ENCODE measurements at places on chromosomes 1 and 21.

GRCh38 chr1:187313115-187313514 is 484.4 kb downstream of the PLA2G4A start:
- no peak for DNase-seq

- no peak for DNase-seq
Measured at GRCh38 chr1:44617703-44618029, 56.6 kb downstream of the TMEM53 start.

- peak; percentile 98 for DNase-seq
Measured at GRCh38 chr1:227805606-227806197, 9.8 kb upstream of the PRSS38 start.

DNA sequence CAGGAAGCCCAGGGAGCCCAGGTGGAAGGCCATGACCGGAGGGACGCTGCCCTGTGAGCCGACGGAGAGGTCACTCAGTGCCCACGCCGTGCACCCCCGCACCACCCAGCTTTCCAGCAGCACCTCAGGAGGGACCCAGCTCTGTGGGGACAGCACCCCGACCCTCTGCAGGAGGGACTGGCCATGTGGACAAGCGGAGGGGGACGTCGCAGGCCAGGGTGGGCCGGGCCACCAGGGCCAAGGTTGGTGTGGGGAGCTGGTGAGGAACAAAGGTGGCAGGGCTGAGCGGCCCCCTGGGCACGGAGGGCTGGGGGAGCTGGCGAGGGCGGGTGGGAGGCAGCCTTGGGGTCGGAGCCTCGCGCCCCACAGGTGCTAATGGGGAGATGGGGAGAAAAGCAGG is 22.8 kb downstream of the NADK start:
- no peak for DNase-seq

DNA sequence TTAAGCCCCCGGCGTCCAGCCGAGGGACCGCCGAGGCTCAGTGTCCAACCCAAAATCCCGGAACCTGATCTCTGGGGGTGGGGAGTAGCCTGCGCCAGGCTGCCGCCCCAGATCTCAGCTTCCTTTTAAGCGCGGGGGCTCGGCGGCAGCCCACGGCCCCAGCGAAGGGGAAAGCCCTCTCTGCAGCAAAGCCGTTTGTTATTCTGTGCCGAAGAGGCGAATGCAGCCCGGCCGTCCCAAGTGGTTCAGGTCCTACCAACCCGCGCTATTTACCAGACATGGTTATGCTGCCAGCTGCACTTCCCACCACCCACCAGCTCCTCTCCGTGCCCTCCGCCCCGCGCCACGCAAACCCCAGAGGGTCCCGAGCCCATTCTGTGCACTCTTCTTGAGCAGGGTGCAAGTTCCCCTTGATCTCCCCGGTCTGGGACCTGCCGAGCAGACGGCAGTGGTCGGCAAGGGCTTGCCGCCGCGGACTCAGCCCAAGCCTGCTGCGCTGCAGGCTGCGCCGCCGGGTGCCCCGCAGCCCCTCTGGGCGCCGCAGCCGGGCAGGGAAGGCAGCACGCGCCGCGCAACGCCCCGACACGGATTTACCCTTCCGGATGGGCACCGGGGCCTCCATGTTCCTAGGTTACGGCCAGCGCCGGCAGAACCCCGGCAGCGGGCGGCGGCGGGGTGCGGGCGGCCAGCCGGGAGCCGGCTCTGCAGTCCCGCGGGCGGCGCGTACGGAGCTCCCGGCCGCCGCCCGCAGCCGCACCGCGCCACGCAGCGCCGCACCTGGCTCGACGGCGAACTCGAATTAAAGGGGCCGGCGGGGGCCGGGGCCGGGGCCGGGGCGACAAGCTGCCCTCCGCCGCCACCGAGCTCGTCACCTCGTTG is 738 bp upstream of the KCNA2 start:
- DNase-seq = no peak

DNA sequence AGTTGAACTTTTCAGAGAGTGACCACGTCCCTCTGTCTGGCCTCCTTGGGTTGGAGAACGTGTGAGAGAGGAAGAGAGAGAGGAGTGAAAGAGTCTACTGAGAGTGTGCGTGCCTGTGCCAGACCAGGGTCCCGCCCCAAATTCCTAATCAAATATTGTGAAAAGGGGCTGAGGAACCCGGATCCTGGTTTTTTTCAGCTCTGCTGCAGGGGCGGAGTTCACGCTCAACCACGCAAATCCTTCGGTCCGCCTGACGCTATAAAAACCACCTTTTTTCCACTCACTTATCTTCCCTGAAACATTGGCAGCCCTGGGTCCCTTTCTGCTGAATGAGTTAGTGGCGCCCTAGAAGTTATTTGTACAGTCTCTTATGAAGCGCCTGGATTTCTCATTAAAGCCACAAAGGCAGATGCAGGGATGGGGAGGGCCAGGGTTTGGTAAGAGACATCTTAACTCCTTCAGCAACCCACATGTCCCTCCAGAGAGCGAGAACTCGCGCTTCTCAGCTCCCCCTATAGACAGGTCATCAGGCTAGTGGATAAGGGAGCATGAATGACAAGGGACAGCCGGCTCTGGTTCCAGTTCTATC is at the start of gene FMOD:
Gene FMOD, minus strand, starts transcription at position 86 of the 589 bp plus-strand sequence. CDS start 2,852 bp downstream, outside the sequence.
- DNase-seq = no peak

GRCh38 chr1:158286941-158287346 is 2.8 kb upstream of the CD1C start:
- no peak for DNase-seq

DNA sequence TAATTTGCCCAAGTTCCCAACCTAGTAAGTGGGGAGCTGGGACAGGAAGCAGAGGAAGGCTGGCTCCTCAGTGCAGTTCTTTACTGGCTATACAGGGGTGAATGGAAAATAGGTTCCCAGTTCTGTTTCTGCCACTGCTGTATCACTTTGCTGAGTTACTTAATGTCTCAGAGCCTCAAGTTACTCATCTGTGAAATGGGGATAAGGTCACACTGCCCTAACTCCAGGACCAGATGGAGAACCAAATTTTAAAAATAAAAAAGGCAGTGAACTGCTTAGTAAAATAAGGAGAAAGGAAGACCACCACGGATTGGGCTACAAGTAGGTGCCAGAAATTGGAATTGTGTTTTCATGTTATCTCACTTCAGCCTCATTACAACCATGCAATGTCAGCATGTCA is 147.8 kb downstream of the OMA1 start:
- no peak for DNase-seq

DNA sequence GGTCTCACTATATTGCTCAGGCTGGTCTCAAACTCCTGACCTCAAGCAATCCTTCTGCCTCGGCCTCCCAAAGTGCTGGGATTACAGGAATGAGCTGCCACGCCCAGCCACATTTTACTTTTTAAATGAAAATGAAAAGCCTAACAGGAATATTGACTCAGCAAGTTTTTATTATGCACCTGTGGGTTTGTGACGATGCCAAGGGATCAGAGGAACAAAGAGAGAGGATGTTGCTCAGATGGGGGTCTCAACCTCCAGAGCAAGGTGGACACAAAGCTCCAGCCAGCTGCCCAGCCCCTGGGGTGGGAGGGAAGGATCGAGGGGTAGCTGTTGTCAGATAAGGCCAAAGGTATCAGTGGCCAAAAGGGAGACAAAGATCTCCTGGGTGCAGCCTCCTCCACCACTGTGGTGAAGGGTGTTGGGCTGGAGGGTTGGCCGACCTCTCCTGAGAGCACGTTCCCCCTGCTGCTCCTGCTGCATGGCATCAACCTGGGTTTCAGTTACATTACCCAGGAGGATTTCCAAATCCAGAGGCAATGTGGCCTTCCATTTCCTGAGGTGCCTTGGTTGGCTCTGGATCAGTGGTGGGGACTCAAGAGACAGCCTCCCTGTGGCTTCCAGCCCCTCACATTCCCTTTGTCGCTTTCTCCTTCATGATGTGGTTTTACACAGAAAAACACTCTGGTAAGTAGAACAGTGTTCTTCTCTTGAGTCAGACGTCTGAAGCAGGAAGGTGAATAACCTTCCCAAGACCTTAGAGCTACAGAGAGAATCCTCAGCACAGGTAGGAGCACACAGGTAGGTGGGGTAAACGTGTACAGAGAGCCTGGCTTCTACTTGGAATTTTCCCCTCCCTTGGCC is 34.2 kb downstream of the ZNF496 start:
- DNase-seq = no peak

GRCh38 chr1:25342846-25343245 is 4.7 kb downstream of the TMEM50A start:
- no peak for DNase-seq

DNA sequence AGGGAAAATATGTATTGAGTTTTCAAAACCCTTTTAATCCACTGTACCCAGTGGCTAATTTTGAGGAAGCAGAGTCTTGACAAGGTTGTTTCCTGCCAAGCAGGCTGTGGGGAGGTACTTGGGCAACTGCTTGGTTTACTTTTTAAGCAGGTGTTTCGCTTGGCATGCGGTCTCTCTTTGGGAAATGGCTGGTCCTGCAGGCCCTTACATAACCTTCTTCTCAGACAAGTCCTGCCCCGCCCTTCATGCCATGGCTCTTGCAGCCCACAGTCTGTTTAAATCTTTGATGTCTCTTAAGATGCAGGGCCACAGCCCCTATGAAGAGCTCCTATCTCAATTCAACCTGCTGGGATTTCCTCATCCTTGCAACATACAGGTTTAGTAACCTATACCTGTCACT is 36.0 kb upstream of the ABCD3 start:
- DNase-seq = peak; percentile 64

GRCh38 chr1:159056069-159056698 is 20.4 kb downstream of the AIM2 start:
- DNase-seq = no peak

GRCh38 chr1:183472488-183473216 is at the start of gene SMG7:
Gene SMG7, plus strand, starts transcription at chr1:183472499. Its CDS starts 122 bp downstream, at chr1:183472621.
- DNase-seq = peak; percentile 43

DNA sequence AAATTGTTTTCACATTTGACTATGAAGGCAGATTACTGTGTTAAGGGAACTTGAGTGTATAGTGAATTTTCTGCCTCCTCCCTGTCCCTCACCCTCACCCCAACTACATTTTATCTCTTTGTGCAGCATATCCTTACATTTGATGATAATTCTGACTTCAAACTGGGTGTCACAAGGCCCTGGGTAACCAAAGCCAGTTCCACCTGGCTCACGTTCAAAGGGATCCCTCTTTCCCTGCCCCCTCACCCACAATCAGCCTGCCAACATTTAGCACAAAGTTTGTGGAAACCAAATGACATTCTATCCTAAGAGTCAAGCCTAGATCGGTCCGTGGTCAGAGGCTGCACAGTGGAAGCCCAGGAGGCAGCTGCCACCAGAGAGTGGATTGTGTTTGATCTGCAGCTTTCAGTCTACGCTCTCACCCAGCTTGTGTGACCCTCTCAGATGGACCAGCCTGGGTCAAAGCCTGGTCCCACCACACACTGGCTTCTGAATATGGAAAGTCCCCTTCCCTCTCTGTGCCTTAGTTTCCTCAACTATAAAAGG is 10.3 kb downstream of the KIAA0040 start:
- no peak for DNase-seq

GRCh38 chr1:84724128-84724860 is 34.0 kb upstream of the SSX2IP start:
- DNase-seq = no peak

GRCh38 chr1:165632152-165632469 is 1.1 kb downstream of the MGST3 start:
- no peak for DNase-seq

GRCh38 chr1:65045022-65045817 is 78.9 kb upstream of the JAK1 start:
- no peak for DNase-seq

GRCh38 chr1:10761503-10762152 is 34.8 kb downstream of the CASZ1 start:
- no peak for DNase-seq

DNA sequence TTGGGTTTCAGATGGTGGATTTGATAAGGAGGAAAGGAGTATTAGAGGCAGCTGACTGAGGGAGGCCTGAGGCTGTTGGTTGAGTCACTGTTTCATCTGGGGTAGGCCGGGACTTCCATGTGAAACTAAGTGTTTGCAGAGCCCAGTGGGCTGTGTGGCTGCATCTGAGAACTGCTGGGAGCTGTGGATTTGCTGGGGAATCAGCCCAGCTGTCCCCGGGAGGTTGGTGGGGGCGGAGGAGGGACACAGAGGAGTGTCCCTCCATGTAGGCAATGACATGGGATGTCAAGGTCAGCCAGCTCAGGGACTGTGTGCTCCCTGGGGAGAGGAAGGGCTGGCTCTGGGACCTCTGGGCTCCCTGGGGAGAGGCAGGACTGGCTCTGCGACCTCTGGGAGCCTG is 36.4 kb downstream of the SLC2A7 start:
- DNase-seq = peak; percentile 63

GRCh38 chr1:59458884-59459283 is 162.0 kb downstream of the FGGY start:
- DNase-seq = no peak

- no peak for DNase-seq
Measured at GRCh38 chr1:217403026-217403720, 227.7 kb downstream of the GPATCH2 start.

GRCh38 chr1:3072391-3073185 is 3.6 kb downstream of the PRDM16 start:
- DNase-seq = no peak

DNA sequence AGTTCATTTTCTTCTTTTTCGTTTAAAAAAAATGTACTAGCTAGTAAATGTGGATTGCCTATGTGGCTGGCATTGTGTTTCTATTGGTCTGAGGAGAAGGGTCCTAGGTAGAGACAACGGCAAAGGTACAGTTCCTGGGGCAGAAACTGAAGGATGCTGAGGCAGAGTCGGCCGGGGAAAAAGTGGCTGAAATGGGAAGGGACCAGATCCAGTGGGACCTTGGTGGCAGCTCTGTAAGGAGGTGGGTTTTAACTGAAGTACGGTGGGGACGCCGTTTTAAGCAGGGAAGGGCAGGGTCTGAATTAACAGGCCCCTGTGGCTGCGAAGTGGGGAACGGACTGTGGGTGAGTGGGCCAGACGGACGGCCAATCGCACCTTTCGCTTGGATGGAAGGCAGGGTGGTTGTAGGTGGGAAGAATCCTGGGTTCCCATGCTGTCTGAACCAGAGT is 420 bp upstream of the VPS13D start:
- DNase-seq = no peak

DNA sequence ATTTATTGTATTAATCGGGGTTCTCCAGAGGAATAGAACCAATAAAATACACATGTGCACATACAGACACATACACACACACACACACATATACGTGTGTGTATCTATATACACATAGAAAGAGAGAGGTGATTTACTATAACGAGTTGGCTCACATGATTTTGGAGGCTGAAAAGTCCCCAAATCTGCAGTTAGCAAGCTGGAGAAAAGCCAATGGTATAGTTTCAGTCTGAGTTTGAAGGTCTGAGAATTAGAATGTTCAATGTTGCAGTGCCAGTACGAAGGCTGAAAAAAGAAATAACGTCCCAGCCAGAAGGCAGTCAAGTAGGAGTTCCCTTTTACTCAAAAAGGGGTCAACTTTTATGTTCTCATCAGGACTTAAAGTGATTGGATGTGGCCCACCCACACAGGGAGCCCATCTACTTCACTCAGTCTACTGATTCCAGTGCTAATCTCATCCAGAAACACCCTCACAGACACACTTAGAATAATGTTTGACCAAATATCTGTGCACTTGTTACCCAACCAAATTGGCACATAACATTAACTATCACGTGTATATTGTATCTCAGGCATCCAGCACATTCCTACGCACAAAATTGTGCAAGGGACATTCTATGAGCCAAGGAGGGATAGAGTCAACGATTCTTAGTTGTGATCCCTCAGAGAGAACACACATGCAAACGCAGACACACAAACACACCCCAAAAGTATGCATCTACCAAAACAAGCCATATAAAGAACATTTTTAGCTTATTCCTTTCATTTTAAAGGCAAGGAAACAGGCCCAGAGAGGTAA is 195.5 kb upstream of the DUSP10 start:
- no peak for DNase-seq

GRCh38 chr1:76408303-76408702 is 333.8 kb downstream of the ST6GALNAC3 start:
- no peak for DNase-seq

Measured in epithelial cell of esophagus (primary cell).